ENCODE measurements at places on chromosomes 13 and 19.

- DNase-seq: no peak
Observed at GRCh38 chr13:108494991-108495645, 134.3 kb upstream of the MYO16 start.

- DNase-seq: no peak
Observed at GRCh38 chr19:6697291-6697690, 23.2 kb downstream of the C3 start.

DNA sequence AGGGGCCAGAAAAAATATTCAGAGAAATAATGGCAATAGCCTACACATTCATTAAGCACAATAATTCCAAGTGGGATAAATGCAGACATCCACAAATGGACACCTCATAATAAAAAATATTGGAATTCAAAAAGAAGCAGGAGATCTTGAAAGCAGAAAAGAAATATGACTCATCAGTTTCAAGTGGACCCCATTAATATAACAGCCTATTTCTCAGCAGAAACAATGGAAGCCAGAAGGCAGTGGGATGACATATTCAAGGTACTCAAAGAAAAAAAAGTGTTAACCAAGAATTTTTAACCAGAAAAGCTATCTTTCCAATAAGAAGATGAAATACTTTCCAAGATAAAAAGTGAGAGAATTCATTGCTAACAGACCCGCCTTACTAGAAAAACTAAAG, 48.4 kb upstream of the CYP2A13 start:
- DNase-seq: no peak

GRCh38 chr13:49620170-49620621, 8.1 kb upstream of the ARL11 start:
- DNase-seq: no peak

DNA sequence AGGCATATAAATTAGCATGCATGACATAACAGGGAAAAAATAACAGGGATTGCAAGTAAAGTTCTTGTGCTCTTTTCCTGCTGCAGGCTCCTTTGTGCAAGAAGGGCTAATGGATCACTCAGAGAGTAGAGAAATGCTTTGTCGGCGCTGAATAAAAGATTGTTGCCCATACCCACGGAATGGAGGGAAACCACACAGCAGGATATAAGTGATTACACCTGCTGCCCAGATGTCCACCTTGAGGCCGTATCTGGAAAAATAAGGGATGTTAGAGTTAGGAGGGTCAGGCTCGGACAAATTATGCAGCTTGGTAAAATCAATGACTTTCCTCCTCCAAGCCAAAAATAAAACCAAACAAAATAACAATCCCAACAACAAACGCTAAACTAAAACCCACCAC, 322.3 kb downstream of the DCLK1 start:
- no peak for DNase-seq

DNA sequence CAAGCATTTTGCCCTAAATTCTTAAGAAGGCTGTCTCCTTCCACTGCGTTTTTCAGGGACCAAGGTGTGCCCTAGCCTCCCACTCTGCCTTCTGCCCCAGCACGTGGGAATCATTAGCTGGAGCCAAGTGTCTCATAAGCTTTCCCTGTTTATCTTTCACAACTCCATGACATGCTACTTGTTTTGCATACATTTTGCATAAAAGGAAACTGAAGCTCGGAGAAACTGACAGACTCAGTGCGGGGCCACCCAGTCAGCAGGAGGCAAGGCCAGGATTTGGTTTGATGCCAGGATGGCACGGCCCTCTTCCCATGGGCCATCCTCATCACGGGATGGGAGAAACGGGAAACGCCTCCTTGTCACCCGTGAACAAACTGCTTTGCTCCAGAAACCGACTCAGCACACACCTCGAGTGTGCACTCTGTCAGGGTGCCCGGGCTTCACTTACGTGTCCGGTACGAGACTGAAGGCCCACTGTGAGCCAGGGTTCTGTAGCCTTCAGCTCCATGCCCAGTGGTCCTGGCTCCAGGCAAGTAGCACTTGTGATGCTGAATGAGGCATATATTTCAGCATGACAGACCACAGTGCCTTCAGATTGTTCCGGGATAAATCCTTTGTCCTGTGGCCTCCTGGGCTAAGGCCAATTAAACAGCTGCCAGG, 9.6 kb downstream of the CEBPA start:
- DNase-seq: no peak

DNA sequence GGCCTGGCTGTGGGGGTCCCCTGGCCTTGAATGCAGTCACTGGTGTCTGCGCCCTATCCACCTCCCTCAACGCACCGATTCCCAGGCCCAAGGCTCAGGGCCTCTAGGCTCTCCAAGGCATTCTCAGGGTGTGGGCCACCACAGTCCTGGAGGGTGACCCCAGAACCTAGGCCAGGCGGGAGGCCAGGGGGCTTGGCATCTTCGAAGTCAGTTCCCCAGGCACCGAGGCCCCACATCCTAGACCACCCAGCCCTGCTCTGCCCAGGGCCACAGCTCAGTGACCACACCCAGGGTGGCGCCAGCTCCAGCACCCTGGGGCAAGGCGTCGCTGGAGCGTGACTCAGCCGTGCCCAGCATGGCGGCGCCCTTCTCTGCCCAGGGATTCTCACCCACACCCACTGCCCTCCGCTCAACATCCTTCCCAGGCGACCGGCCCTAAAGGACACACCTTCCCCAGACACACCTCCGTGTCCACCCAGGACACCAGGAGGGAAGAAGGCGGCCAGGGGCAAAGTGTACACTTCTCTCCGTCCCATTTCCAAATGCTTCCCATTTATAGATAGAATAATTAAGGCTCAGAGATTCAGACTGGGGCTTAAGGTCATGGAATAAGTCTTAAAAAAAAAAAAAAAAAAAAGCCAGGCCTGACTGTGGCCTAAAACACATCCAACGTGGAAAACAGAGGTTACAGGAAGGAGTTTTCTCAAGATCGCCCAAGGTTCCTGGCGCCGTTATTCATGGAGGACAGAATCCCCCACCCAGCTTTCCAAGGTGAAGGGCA, 36.4 kb upstream of the NANOS3 start:
- no peak for DNase-seq

DNA sequence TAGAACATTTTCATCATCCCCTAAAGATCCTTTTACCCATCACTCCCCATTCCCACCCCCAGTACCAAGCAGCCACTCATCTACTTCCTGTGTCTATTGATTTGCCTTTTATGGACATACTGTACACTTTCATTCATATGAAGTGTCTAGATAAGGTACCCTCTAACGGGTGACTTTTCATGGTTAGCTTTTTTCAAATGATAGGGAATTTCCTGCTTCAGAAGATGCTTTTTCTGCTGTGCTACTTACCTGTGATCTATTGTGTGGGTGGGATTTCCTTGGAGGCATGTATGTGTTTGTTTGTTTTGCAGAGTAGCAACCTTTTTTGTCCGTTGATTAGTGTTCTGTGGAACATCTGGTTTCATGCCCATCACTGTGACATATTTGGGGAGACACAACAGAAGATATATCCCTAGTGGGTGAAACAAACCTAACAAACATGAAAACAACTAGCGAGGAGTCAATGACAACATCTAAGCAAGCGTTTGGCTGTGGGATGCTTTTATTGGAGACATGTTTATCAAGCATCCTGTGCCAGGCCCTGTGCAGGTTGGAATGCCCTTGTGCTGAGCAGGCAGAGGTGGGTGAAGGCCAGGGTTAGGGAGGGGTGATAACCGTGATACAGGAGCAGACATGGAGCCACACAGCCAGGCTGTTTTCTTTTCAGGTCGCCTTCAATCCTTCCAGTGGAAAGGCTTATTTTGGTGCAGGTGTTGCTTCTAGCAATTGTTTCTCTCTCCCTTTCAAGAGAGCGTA, 17.6 kb downstream of the SPINT2 start:
- DNase-seq: no peak

DNA sequence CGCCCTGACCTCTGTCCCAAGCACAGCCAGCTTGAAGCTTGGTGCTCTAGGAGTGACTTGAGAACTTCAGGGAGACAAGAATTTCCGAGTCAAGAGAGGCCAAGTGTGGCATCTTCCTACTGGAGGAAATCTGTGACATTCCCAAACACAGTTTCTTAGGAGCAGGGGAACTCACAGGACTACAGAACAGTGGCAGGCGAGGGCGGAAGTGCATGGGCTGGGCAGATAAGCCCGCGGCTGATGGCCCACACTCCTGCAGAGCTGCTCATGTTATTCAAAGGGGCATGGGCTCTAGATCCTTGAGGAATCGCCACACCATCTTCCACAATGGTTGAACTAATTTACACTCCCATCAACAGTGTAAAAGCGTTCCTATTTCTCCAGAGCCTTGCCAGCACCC, 168.8 kb downstream of the KATNAL1 start:
- DNase-seq: no peak

DNA sequence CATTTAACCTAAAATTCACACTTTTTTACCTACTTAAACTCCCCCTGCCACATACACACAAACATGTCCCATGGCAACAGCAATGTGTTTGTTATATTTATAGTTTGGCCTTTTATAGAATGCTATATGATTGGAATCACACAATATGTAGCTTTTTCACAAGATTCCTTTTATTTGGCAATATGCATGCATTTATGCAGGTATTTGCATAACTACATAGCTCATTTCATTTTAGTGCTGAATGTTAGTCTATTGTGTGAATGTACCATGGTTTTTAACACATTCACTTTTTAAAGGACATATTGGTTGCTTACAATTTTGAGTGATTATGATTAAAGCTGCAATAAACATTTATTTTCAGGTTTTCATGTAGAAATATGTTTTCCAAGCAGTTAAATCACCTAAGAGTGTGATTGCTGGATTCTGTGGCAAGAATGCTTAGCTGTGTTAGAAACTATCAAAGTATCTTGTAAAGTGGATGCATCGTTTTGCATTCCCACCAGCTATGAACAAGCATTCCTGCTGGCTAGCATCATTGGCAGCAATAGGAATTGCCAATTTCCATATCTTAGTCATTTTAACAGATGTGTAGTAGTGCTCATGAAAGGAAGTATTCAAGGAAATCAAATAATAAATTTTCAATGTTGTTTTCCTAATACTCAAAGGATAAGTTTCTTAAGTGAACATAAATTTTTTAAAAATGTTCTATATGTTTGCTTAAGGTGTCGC, 557.0 kb downstream of the SLITRK1 start:
- no peak for DNase-seq

GRCh38 chr13:108957369-108958012, 328.1 kb downstream of the MYO16 start:
- DNase-seq: no peak

GRCh38 chr19:17242431-17243208, 3.1 kb downstream of the NR2F6 start:
- no peak for DNase-seq

DNA sequence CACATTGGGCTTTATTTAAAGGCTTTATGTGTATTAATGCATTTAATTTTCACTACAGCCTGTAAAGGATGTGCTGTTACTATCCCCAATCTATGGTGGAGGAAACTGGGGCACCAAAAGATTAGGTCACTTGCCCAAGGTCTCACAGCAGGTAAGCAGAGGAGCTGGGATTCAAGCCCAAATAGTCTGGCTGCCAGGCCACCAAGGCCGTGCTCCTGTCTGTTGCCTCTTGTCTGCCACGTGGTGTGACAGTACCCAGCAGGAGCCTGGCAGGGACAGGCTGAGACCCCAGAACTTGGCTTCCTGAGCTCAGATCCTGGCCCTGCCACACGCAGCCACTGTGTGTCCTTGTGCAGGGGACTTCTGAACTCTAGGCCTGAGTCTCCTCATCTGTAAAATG, 4.5 kb downstream of the NTN5 start:
- no peak for DNase-seq

GRCh38 chr19:35509018-35509652, 4.3 kb downstream of the DMKN start:
- no peak for DNase-seq

DNA sequence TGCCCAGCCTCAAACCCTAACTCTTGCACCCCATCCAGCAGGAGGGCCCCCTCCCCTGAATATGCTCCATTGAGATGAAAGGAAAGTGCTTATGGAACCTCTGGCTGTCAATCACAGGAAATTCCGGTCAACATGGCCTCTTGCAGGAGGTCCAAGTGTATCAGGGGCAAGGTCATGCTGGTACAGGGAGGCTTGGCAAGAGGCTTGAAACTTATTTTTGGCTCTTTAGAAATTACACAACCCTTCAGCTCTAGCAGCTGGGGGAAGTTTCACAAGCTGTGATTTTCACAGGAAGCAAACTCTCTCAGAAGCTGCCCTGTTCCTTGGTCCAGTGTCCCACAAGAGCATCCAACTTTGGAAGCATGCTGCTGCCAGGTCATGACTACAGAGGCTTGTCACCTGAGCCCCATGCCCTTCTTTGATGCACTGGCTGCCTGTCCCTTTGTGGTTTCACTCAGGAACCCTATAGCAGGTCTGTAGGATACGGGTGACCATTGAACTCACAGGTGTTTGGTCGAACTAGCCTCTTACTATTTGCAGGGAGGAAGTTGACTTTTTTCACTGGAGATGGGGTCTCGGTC, 8.4 kb downstream of the ASF1B start:
- DNase-seq: no peak

DNA sequence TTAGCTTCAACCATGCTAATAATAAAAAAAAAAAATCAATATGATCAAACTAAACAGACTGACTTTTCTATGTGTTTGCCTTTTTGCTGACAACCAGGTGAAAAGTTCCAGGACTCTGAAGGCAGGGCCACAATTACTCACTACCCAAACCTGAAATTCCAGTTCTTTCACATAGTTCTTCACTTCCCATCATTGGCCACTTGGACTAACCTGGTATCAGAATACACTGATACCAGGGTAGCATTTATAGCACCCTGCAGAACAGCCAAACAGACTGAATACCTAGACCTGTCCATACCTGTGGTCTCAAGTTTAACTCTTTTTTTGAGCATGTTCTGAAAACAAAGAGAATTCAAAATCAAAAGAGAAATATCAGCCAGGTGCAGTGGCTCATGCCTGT, 25.1 kb downstream of the ELF1 start:
- DNase-seq: no peak

DNA sequence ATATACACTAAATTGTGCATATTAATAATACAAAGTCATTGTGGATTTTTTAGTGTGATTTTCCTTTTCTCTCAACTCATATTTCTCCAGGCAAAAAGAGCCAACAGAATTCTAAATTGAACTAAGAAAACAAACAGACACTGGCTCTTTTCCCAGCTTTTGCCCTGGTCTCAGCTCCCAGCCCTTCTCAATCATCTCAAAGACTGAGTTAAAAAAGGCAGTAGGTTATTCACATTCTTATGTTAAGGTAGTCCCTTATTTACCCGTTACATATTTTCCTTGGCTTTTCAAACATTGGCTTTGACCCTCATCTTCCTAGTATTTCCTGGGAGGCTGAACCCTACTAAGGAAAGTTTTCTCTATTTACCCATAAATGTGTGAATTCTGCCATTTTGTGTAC, 753.6 kb downstream of the LIG4 start:
- DNase-seq: no peak

GRCh38 chr19:43532571-43532961, 422 bp upstream of the ZNF575 start:
- DNase-seq: no peak

Data from stimulated activated CD4-positive, alpha-beta T cell treated with anti-CD3 and anti-CD28 coated beads, Interleukin-12 subunit alpha, Interleukin-12 subunit beta, amount 100 ng/mL, for 24 hours (primary cell).